Aortic smooth muscle cell (primary cell): ENCODE measurements at places on chromosomes 4 and X. TPM values are rescaled to one million over a fixed set of nuclear protein-coding genes. Genes with fewer than 3 reads are reported as not detected.

The PNMA5 gene
- total RNA-seq = not detected in 2 replicates

The MAGEB10 gene
- total RNA-seq = not detected in 2 replicates

The KLHL13 gene
- total RNA-seq = 14.1 and 37.9 TPM in 2 replicates

The AKAP14 gene
- total RNA-seq = not detected in 2 replicates

The NDP gene
- 15.3 and 49.7 TPM in 2 replicates for total RNA-seq

The SETD7 gene
- total RNA-seq = 102 and 112 TPM in 2 replicates

The CXCR3 gene
- not detected in 2 replicates for total RNA-seq

The FBXO8 gene
- total RNA-seq = 45.4 and 48.1 TPM in 2 replicates

The MTMR8 gene
- 0.87 and 1.1 TPM in 2 replicates for total RNA-seq

The IL13RA2 gene
- total RNA-seq = 171 and 451 TPM in 2 replicates

The CYTL1 gene
- total RNA-seq = 4.3 and 41.5 TPM in 2 replicates

The HTR2C gene
- total RNA-seq = not detected in 2 replicates

The ZC4H2 gene
- 3.3 and 3.7 TPM in 2 replicates for total RNA-seq

The OPHN1 gene
- 9.0 TPM in 2 replicates for total RNA-seq

The CYLC1 gene
- not detected in 2 replicates for total RNA-seq

The SCRG1 gene
- 0.26 and 0.31 TPM in 2 replicates for total RNA-seq
